ENCODE measurements at places on chromosomes 4 and X.

DNA sequence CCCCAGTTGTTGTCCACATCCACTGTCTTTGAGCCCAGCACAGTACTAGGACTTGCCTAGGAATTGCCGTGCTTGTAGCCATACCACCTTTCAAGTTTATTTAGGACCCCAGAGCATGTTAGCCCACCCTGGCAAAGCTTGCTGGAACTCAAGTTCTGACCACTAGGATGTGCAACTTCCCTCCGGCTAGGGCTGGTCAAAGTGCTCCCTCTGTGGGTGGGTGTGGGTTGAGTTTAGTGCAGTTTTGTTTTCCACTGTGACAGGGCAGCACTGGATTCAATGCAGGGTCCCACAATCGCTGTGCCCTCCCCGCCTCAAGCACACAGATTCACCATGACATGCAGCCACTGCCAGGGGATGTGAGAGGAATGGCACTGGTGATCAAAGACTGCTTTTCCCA lies 96.0 kb downstream of the RASGEF1B start:
- DNase-seq: no peak

GRCh38 chr4:122604146-122604545 lies 16.7 kb downstream of the IL21 start:
- DNase-seq: no peak

GRCh38 chr4:96833831-96834230 lies 993.9 kb downstream of the PDHA2 start:
- no peak for DNase-seq

- no peak for DNase-seq
These were observed 45.9 kb upstream of the NUDT6 start for GRCh38 chr4:122968227-122968812.

DNA sequence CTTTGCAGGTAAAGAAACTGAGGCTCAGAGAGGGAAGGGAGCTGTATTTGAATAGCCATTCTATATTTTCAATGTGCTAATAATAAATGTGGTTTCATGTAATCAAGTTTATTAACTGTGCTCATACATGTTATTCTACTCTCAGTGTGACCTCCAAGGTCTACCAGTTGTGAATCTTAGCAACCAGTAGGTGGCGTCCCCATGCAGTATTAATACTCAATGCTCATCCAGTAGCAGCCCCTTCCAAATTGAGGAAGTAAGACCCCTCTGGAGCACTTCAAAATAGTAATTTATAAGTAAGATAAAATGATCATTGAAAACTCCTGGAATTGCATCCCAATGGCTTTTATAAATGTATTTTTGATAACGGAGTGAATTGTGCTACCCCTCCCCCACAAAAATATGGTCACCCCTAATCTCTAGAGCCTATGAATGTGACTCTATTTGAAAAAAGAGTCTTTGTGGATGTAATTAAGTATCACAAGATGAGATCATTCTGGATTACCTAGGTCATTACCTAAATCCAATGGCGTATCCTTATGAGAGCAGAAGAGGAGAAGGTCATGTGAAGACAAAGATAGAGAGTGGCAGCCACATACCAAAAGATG lies 20.4 kb upstream of the SEPSECS start:
- no peak for DNase-seq

DNA sequence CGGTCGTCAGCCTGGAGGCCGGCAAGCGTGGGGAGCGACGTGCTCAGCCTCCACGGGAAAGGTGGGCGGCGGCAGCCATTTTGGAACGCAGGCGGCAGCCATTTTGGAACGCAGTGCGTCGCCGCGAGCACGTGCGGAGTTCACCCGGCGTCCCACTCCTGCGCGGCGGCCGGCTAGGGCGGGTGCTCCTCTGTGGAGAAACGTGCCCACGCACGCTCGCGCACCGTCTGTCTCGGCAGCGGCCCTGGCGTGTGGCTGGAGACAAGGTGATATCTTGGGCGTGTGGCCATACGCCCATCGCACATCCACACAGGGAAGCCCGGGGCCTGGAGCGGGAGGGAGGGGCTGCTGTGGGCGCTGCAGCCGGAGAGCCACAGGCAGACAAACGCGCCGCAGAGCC lies 21.1 kb downstream of the CPLX1 start:
- DNase-seq: no peak

DNA sequence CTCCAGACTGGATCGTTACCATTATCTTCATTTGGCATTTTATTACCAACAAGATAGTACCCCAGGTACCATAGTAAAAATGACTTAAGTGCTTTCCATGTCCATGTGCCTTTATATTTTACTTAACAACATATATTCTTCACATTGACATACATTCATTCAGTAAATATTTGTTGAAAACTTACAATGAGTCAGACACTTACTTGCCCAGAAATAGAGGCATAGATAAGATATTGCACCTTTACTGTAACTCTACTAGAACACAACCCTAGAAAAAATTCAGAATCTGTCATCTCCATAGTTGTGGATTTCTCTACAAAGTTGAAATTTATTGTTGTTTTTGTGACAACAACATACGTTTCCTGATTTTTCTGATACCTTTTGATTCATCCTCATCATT lies 640.6 kb downstream of the RPA4 start:
- no peak for DNase-seq

GRCh38 chr4:158161551-158162354 lies 11.1 kb downstream of the GASK1B start:
- DNase-seq: no peak

GRCh38 chr4:19285146-19285545 lies 966.6 kb upstream of the SLIT2 start:
- DNase-seq: no peak
